Hepatic stellate cell (primary cell): ENCODE measurements at places on chromosomes 7 and 10.

DNA sequence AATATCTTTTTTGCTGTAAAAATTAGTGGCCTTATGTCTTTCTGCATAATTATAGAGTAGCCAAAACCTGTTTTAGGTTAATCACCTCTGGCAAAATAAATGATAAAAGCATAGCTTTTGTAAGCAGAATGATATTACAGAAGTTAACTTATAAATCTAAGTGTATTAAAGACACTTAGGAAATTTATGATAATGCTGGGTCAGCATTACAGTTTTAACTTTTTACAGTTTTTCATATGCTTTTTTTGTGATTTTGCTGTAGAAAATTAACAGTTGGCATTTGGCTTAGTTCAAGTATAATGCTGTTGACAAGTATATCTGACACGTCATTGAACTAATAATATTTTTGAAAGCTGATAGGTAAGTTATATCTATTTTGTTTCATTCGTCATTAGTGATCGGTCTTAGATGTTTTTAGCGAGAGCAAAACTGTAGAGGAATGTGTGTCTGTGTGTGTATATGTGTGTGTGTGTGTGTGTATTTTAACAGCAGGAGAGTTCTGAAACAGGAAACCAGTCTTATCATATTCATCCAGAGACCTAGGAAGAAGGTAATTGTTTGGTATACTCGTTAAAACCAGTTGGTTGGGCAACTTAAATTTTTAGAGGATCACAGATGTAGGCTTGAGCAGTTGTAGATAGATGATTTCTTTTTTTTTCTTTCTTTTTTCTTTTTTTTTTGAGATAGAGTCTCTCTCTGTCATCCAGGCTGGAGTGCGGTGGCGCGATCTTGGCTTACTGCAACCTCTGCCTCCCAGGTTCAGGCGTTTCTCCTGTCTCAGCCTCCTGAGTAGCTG lies 15.4 kb downstream of the PTEN start:
- DNase-seq, result no peak

DNA sequence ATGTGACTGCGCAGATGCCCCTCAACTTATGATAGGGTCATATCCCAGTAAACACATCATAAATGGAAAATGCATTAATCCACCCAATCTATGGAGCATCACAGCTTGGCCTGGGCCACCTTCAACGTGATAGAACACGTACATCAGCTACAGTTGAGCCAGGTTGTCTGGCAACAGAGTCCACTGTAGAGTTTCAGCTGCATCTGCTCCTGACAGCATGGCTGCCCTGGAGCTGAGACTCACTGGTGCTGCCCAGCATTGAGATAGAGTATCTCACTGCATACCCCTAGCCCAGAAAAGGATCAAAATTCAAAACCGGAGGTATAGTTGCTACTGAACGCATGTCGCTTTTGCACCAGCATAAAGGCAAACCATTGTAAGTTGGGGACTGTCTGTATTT lies 437.7 kb upstream of the MKI67 start:
- no peak for DNase-seq

DNA sequence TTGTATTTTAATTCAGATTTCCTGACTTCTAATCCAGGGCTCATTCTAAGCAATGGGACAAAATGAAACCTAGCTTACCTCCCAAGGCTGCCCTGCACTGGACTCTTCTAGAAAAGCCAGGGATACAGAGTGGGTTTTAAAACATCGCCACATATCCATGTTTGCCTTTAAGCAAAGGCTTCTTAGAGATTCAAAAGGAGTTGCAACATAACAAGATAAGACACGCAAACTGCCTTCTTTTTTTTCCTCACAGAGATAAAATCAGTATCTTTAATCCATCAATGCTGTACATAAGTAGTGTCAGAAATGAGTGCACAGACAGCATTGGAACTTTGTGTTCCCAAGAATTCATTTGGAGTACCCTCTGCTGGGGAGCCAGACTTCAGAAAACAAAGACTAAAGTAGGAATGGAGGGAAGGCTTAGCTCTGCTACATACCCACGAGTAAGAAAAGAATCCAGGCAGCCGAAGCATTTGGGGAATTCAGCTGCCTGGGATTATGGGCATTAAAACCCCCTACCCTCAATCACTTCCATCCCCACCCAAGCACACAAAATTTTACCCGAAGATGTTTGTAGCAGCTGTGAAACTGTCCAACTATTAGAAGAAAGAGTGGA lies 427.8 kb downstream of the ARL4A start:
- DNase-seq, result peak; percentile 17

GRCh38 chr10:62025134-62025794 lies 123.8 kb downstream of the ARID5B start:
- DNase-seq, result no peak

DNA sequence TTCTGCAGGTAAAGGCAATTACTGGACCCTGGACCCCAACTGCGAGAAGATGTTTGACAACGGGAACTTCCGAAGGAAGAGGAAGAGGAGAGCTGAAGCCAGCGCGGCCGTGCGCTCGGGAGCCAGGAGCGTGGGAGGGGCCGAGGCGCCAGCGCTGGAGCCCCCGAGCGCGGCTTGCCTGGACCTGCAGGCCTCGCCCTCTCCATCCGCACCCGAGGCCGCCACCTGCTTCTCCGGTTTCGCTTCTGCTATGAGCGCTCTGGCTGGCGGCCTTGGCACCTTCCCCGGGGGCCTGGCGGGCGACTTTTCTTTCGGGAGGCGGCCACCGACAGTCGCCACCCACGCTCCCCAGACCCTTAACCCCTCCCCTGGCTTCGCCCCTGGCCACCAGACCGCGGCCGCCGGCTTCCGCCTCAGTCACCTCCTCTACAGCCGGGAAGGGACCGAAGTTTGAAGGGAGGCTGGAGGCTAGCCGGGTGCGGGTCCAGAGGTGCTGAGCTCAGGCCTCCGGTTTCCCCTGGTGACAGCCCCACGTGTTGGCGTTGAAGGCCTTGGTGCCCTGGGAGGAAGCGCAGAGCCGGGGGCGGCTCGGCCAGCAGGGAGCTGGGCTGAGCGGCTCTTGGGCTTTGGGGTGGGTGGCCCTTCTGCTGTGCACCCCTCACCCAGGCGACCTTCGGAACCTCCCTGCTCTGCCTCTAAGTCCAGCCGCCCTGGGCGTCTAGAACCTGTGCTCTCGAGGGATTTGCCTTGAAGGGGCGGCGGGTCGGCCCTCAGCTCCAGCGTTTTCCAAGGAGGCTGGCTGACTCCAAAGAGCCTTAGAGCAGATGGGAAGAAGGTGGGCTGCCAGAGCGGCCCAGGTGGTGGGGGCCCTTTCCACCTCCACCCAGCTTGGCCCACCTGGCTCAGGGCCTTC lies 1.8 kb downstream of the FOXI2 start:
- no peak for DNase-seq

- DNase-seq, result no peak
Observed at GRCh38 chr10:115572740-115573455, 479.7 kb downstream of the ATRNL1 start.

DNA sequence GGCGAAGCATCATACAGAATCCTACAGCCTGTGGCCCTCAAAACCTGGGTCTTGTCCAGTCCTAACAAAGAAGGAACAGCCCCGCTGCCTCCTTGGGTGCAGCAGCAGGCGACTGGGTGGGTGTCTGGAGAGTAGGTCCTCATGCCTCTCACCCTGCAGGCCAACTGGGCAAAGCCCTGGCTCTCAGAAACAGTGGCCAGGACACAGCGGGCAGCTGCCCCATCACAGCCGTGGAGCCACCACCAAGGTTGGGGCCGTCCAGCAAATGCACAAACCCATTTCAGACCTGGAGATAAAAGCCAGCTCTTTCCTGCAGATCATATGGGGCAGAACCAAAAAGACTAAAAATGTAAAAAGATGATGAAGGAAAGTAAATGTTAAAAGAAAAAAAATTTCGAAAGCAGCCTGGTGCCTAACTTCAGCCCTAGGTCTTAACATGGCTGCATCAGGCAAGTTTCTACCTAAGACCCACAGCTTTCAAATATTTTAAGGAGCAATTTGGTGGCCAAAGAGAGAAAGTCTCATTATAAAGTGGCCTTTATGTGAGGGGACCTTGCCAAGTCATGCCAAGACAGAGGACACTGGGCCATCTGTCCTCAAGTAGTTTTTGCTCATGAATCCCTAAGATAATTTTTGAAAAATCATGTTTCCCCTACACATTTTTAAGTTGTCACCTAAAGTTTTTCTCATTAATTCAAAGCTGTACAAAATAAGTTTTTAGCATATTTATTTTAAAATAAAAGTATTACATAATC lies 142.1 kb downstream of the PAXIP1 start:
- no peak for DNase-seq

GRCh38 chr10:11013836-11014235 lies 3.8 kb upstream of the CELF2 start:
- no peak for DNase-seq

DNA sequence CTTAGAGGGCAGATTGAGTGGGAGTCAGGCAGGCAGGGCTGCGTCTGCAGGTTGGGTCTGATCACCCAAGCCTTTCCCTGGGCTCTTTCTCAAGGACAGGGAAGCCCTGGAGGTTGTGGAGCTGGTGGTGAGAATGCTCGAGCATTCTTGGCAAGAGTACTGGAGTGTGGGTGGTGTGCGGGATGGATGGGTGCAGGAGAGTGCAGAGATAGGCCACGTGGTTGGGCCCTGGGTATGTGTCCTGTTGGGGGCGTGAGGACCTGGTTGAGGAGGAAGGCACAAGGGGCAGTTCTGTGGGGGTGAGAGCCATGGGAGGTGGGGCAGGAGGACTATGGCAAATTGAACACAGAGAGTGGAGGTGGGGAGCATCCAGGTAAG lies 135.9 kb downstream of the PTPN20 start:
- no peak for DNase-seq

DNA sequence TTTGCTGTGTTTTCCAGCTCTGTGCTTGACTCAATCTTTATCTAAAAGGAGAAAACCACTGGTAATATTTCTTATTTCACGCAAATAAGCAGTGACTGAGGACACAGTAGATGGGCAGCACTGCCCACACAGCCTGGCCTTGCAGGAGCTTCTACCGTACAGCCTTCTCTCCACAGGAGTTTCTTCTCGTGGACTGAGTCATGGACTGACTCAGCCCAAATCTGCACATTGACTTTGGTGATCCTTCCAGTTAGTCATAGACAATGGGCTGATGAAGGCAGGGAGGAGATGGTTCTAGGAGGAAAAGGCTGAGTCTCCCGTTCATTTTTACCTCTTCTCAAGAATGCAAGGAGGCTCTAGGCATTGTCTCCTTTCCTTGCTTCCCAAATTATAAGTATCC lies 200.7 kb downstream of the RAPGEF5 start:
- DNase-seq, result peak; percentile 63

GRCh38 chr7:46600340-46600739 lies 679.3 kb upstream of the IGFBP3 start:
- DNase-seq, result no peak
